Ureter (tissue), 1 donor: ENCODE measurements at places on chromosomes 7 and 10. TPM values are rescaled to one million over a fixed set of nuclear protein-coding genes. Genes with fewer than 3 reads are reported as not detected.

Gene AKR1D1
- total RNA-seq: not detected

Gene GPER1
- 3.4 TPM for total RNA-seq

Gene LIPJ
- 0.39 TPM for total RNA-seq

Gene FKBP6
- total RNA-seq: not detected

Gene CPED1
- 61.4 TPM for total RNA-seq

Gene STEAP2
- total RNA-seq: 47.1 TPM

Gene HKDC1
- total RNA-seq: 0.10 TPM

Gene MYO3A
- 0.70 TPM for total RNA-seq

Gene HOXA9
- total RNA-seq: 7.4 TPM

Gene IDI1
- total RNA-seq: 36.2 TPM

Gene PAPOLB
- total RNA-seq: 0.29 TPM

Gene LIPK
- not detected for total RNA-seq

Gene ADAM12
- total RNA-seq: 12.3 TPM

Gene NKX1-2
- total RNA-seq: not detected

Gene TBC1D12
- 11.9 TPM for total RNA-seq

Gene PNLIPRP1
- not detected for total RNA-seq

Gene ACBD7
- 0.86 TPM for total RNA-seq

Gene ZNF518A
- total RNA-seq: 40.1 TPM

Gene PKD2L1
- total RNA-seq: 0.16 TPM
